ENCODE measurements at places on chromosomes 16 and 17.

DNA sequence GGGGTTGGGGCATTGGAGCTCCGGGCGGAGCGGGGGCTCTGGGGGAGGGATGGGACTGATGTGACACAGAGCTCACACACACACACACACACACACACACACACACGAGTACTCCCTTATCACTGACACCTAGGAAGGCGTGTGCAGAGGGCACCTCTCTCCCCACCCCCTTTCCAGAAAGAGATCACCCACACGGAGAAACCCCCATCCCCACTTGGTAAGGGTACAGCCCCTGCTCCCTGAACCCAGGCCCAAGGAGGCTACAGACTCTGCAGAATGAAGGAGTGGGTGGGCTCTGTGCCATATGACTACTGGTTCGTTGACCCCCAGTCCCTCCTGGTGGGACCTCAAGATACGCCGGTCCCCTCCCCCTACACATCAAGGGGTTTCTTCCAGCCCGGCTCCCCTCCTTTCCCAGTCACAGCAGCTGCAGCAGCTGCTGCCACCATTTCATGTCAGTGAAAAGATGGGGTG lies 8.7 kb upstream of the ARHGAP23 start:
- DNase-seq = no peak

DNA sequence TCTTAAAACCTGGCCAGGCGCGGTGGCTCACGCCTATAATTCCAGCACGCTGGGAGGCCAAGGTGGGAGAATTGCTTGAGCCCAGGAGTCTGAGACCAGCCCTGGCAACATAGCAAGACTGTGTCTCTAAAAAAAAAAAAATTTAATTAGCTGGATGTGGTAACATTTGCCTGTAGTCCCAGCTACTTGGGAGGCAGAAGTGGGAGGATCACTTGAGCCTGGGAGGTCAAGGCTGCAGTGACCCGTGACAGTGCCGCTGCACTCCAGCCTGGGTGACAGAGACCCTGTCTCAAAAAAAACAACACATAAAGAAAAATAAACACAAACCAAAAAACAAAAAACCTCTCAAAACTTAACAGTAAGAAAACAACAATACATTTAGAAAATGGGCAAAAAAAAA lies 106.3 kb downstream of the SMG6 start:
- no peak for DNase-seq

DNA sequence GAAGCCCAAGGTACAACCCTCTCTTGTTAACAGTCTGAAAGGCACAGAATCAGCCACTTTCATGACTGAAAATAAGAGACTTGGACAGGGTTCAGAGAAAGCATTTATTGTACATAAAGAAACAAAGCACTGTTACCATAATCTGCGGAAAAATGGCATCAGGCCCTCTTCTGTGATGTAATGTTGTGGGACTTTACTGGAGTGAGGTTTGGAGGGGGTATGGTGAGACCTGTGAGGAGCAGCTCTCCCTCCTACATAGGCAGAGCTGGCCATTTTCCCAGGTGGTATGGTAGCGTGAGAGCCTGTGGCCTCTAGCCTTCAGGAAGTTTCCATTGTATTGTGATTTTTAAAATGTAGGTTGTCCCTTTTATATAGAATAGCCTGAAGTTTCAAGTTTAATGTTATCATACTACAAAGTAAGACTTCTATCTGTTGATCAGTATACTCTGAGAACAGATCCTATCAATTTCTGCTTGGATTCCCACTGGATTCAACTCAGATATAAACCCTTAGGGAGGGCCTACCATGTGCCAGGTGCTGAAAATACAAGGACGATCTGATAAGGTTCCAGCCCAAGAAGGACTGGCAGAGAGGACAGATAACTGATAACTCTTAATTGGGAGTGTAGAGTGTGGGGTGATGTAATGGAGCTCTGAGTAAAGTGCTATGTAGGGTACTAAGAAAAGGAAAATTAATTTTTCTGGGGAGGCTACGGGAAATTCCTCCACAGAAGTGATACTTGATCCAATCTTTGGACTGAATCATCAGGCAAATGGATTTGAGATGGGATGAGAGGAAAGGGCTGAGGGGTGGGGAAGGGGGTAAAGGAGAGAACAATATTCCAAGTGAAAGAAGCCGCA lies 4.1 kb upstream of the YPEL2 start:
- DNase-seq = no peak

GRCh38 chr17:2034157-2034556 lies 4.2 kb downstream of the DPH1 start:
- peak; percentile 51 for DNase-seq

GRCh38 chr17:40068917-40069750 lies 6.4 kb downstream of the THRA start:
- peak; percentile 76 for DNase-seq

DNA sequence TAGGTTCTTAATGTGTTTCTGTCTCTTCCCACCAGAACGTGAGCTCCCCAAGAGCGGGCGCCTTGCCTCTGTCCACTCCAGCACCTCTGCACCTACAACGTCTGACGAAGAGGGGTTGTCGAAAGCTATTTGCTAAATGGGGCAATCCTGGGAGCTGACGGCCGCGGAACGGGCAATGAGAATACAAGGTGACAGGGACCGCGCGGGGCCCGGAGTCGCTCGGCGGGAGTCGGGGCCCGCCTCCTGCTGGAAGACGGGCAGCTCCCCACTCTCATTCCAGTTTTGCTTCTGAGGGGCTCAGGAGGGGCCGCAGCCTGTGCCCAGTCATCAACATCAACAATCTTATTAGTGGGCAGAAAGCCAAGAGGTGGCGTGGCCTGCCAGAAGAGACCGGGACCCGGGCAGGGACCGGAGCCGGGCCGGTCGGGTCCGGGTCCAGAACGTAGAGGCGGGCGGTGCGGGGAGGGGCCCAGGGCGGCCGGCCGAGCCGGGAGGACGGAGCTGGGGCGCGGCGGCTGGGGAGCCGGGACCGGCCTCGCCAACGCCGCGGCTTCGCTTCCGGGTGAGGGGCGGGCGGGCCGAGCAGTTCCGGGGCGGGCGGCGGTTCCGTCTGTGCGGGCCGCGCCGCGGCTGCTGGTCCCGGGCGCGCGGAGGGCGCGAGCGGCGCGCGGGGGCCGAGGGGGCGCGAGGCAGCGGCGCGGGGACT lies at the start of gene MOSMO:
Gene MOSMO, plus strand, starts transcription at position 603 of the 706 bp plus-strand sequence. CDS start 191 bp downstream, outside the sequence.
- DNase-seq = peak; percentile 74

- DNase-seq = peak; percentile 70
Measured at GRCh38 chr16:74309789-74310781, 13.5 kb downstream of the PSMD7 start.

DNA sequence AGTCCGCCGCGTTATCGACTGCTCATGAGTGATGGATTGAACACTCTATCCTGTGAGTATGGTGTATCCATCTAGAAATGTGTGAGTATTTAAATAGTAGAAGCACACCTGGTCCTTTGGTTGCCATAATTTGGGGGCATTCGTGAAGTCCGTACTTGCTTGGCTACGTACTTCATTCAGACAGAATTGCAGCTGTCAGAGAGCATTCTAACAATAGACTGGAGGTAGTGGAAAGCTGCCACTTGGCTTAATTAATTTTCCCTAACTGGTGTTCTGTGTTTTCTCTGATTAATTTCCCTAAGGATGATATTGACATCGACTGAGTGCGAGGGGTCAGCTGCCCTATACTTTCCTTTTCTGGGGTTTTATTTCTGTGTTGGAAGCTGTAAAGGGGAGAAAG lies 14.1 kb downstream of the RPA1 start:
- DNase-seq = no peak

- peak; percentile 93 for DNase-seq
Measured at GRCh38 chr16:3020604-3021448, 658 bp downstream of the TNFRSF12A start.

DNA sequence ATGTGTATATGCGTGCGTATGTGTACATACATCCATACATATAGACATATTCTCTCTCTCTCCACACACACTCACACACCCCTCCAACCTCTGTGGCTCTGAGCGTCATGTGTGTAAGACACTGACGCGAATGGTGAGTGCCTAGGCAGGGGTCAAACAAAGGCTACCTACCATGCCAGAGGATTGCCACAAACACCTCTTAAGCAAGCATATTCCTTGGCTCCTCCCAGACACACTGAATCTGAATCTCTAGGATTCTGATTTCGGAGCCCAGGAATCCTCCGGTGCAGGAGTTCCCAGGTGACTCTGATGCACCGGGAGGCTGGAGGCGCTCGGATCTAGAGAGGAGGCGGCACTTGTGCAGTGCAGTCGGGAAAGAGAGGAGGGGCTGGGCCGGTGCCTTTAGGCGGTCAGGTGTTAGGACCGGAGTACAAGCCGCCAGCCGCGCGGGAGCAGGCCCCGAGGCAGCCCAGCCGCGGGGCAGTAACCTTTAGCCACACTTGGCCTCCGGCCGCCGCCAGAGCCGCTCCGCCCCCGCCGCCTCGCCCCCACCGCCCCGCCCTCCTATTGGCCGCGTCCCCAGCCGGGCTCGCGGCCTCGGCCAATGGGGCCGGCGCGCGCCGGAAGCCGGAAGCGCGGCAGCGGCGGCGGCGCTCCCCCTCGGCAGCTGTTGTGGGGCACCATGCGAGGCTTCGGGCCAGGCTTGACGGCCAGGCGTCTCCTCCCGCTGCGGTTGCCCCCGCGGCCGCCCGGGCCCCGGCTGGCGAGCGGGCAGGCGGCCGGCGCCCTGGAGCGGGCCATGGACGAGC lies at the start of gene MLYCD:
Gene MLYCD, plus strand, starts transcription at position 653 of the 809 bp plus-strand sequence. Its CDS starts 30 bp downstream, at position 683.
- DNase-seq = peak; percentile 80

DNA sequence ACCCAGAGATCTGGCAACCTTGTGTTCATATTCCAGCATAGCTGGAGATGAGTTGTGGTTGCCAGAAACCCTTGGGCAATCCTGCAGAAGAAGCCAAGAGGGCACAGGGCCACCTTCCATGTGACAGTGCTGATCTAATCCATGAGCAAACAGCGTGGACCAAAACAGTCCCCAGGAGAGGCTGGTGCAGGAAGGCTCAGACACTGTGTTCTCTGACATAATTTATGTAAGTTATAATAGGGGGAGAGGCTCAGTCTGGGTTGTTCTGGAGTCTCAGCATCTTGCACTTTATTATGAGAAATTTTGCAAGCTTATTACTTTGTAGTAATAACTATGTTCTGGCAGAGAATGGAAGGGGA lies 273.9 kb downstream of the HAPSTR1 start:
- no peak for DNase-seq

DNA sequence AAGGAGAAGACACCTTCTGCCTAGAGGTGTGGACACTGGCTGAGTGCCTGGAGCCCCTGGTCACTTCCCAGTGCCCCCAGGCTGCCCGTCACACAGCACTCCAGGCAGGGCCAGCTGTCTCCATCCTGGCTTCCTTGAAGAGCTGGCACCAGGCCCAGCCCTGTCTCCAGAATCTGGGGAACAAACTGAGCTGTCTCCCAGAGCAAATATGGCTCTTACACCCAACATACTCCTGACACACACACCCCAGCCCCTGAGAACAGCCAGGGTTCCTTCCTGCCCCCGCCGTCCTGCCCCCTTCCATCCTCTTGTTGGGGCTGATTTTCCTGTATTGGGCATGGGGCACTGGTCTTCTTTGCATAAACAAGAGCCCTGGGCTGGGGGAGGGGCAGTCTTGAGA lies 9.1 kb downstream of the NHERF1 start:
- DNase-seq = no peak

- DNase-seq = peak; percentile 47
Measured at GRCh38 chr17:40810494-40810893, 10.7 kb upstream of the KRT28 start.

GRCh38 chr17:68600067-68600930 lies 868 bp downstream of the FAM20A start:
- DNase-seq = no peak

- DNase-seq = peak; percentile 54
Measured at GRCh38 chr17:80790021-80790765, 201.4 kb upstream of the CHMP6 start.

- DNase-seq = no peak
Measured at GRCh38 chr17:61856035-61856434, 7.3 kb downstream of the BRIP1 start.

DNA sequence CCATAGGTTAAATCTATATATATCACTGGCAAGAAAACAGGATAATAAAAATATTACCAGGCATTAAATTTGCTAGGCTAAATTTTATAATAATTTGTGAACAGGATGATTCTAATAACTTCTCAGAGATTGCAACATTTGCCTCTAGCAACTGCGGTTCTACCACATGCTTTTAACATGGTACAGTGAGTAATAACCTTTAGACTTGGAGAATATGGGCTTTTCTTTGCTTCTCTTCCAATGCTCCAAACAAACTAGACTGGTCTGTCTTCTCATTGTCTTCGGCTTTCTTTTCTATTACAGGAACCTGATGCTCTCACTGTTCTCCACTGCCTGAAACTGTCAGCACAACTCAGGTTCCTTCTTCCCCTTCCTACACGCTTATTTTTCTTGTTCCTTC lies 80.6 kb downstream of the CA4 start:
- peak; percentile 45 for DNase-seq

DNA sequence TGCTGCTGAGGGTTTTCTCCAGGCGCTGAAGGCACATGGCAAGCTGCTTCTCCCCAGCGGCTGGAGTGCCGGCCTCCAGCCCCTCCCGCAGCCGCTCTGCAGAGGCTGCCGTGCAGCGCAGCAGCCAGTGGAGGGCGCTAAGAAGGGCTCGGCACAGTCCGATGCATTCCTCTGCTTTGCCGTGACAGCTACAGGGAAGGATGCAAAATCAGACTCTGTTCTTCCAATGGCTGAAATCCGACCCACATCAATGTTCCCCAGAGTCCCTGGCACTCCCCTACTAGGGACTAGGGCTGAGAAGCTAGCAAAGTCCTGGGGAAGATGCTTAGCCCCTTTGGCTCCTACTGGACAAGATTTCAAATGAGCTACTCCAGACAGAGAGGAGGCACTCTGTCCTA lies 19.0 kb downstream of the MED24 start:
- peak; percentile 62 for DNase-seq

GRCh38 chr17:40448213-40448638 lies 5.0 kb downstream of the IGFBP4 start:
- no peak for DNase-seq

DNA sequence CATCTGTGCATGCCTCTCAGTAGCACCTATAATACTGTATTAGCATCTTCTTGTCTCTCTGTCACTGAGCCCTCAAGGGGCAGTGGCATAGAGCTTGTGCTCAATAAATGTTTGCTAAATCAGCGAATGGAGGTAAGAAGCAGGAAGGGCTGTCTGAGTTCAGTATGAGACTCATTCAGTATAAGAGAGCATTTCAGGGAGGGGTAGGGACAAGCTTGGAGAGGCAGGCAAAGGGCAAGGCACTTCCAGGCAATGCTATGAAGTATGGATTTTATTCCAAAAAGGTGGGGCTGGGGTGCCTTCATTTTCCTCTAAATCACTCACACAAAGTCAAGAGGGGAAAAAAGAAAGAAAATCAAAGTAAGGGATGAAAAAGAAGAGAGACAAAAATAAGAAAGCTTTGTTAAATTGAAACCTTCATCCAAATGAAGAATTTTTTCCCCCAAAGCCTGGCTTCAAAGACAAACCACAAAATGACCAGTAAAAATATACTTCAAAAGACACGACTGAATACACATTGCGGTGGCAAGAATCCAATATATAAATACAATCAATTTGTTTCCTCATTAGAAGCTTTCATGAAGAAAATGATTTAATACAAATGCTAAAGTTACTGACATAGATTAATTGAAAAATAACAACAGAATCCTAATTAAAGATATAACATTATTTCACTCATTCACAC lies 51.2 kb downstream of the SKAP1 start:
- no peak for DNase-seq

GRCh38 chr16:74862743-74863244 lies 88.2 kb upstream of the FA2H start:
- DNase-seq = peak; percentile 69

All from ELR (cell line).